ENCODE measurements at places on chromosomes 3 and 15.

DNA sequence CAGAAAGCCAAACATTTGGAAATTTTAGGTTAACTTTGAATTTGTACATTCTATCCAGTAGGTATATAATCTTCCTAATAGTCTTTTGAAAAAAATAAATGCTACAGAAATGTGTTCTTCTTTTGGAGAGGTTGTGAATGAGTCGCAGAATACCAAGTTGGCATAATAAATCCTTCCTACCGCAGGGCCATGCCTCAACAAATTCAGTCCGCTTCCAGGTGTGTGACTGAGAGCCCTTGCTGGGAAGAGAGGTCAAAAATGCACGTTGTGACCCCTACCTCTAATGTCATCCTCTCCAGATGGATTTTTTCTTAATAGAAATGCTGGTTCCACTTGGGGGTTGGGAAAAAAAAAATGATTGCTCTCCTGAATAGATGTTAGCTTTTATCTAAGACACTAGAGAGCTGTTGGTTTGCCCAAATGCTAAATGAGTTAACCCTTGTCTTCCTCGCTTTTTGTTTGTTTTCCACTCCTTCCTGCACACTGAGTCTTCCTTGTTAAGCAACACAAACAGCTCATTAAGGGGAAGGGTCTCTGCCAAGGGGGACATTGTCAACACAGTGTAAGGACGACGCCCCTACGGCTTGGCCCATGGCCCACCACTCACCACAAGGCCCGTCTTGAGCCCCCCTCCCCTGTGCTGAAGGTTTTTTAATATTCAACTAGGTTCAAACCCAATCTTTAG, 33.9 kb downstream of the RLBP1 start:
- no peak for DNase-seq

GRCh38 chr3:127421943-127422662, 134.3 kb upstream of the PRR20G start:
- no peak for DNase-seq

- DNase-seq = no peak
Measured at GRCh38 chr15:31485911-31486461, 159.4 kb downstream of the KLF13 start.

DNA sequence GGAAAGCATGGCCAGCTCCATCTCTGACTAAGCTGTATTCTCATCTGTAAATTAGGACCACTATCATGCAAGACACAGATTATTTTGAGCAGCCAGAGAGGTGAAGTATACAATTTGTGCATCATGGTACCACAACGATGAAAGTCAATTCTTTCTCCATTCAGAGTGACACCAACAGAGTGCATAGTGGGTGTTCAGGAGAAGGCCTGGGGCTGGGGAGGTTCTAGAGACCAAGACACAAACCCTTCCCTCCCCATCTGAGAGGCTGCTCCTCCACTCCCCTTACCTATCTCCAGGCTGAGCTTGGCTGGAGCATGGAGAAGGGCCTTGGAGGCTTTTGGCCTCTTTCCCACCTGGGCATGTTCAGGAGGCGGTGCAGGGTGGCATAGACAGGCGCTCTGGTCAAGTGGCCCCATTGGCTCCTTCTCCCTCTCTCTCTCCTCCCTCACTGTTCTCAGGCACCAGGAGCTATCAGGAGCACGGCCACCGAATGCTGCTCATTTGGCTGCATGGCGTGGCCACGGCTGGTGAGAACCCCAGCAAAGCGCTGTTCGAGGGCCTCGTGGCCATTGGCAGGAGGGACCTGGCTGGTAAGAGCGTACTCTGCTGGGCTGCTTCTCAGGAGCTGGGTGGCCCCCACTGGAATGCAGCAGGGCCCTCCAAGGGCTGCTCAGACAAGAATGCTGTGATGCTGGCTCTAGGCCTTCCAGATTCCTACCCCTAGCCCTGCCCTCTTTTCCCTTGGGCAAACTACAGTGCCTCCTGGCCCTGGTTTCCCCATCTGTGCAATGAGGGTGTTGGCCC, 37.9 kb downstream of the ANKDD1A start:
- DNase-seq = no peak

DNA sequence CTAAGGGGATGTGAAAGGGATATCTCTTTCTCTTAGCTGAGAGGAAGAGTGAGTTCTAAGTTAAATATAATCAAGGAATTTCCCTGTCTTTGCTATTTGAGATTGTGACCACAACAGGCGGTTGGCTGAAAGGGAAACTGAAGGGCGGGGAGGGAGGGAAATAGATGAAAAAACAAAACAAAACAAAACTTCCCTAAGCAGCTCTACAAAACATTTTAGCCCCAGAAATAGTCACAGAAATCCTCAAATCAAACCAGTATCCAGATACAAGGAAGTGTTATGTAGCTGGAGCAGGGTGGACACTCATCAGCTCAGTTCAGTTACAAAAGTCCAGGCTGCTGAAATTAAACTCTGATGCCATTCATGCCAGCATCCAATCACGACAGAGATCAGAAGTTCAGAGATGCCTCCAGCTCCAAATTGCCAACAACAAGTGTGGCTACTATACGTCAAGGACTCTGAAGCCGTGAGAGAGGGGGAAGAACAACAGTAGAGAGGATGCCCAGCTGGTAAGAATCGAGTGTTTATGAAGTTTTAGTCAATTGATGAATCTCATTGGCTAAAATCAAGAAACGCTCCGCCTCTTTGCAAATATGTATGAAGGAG, 319 bp upstream of the TP63 start:
- no peak for DNase-seq

GRCh38 chr3:134864636-134865035, 69.6 kb downstream of the EPHB1 start:
- DNase-seq = peak; percentile 28

DNA sequence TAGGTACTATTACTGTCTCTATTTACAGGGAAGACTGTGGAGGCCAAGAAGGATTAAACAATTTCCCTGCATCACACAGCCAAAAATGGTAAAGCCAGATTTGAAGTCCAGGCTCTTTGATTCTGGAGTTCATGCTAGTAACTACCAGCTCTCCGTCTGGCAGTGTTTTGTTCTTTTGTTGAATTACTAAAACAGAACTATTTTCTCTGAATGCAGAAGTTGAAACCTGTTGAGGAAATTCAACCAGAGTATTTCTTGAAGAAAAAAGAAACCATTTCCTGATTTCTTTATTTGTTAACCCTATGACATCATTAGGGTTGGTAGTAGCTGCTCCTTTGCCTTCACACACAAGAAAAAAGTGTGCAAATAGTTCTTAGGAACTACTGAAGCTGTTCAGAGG, 34.3 kb downstream of the CRTC3 start:
- DNase-seq = no peak

- no peak for DNase-seq
Measured at GRCh38 chr3:169939320-169939719, 27.3 kb upstream of the SEC62 start.

DNA sequence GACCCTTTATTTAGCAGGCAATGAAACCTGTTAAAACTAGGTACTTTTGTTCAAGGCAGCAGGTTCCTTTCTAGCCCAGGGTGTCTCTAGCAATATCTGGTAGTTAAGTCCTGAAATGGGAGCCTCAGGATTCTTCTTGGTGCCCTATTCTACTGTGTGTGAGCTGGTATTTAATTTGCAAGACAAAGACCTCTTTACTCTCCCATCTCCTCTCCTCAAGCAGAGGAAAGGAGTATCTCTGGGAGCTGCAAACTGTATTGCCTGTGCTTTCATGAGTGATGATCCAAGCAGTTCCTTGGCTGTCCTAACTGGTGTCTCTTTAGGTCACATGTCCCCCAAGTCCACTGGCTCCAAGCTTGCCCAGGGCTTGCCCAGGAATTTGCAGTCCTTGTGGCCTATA, 188.2 kb downstream of the SI start:
- DNase-seq = no peak

GRCh38 chr3:119469418-119470189, 841 bp downstream of the POGLUT1 start:
- no peak for DNase-seq

- no peak for DNase-seq
Measured at GRCh38 chr15:56973463-56973862, 55.0 kb downstream of the TCF12 start.

DNA sequence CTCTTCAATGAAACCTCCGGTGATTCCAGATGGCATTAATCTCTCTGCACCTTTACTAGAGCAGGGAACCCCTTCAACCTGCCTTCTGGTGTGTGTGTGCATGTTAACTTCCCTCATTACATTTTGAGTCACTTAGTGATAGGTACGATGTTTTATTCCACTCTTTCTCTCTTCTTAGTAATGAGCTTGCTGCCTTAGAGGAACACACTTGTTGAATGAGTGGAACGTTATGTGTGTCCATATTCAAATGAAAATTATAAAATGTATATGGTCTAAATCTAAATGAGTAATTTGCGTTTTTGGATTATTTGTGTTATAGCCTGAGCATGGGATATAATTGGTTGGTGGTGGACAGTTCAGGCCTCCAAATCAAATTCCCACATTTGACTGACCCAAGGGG, 12.1 kb downstream of the MAP2K5 start:
- no peak for DNase-seq

- peak; percentile 63 for DNase-seq
Measured at GRCh38 chr15:58293622-58294550, 137.9 kb upstream of the LIPC start.

DNA sequence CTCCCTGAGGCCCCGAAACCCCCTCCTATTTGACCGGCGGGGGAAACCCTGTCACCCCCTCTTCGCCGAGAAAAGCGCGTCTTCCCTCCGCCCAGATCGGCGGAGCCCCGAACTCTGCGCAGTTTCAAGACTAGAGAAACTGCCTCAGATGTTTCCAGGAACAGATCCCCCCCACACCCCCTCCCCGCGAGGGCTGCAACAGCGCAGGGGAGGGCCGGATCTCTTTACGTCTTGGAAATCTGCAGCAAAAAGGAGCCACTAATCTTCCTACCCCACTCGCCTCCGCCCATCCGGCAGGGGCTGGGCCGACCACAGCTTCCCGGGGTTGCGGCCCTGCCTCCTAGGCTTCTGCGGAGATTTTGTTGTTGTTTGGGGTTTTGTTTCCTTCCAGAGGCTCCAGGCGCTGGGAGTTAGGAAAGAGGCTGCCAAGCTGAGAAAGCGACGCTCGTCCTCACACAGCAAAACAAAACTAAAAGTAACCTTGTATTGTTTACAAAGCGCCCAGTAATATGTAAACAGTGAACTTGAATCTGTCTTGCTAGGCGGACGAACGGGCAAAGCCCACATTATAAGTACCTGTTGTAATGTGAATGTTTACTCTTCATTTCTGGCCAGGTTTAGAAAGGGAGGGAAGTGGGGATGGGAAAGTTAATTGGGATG, 2.2 kb downstream of the FOXB1 start:
- peak; percentile 81 for DNase-seq

DNA sequence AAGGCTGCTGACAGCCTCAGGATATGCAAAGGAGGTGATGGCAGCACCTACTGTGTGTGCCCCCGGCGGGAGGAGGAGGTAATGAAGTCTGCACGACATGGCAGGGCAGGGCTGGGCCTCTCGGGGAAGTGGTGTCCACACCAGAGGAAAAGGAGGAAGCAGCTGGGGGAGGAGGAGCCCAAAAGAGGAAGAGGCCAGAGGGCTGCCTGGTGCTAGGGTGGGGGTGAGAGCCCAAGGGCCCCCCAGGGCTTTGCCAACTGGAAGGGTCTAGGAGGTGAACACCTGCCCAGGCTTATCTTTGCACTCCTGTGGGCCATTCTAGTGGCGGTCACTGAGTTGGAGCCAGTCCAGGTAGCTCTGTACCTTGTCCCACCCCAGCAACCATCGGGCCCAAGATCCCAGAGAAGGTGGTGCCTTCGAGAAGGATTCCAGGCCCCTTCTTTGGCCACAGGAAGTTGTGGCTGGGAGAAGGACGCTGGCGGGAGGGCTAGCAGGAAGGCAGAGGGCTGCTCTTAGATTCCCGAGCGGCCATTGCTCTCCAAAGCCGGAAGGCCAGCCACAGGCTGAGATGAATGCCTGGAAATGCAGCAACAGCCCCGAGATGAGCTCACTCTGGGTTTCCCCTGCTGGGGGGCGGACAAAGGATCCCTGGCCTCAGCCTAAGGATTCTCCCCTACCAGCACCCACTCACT, 7.0 kb downstream of the GNAI2 start:
- no peak for DNase-seq

DNA sequence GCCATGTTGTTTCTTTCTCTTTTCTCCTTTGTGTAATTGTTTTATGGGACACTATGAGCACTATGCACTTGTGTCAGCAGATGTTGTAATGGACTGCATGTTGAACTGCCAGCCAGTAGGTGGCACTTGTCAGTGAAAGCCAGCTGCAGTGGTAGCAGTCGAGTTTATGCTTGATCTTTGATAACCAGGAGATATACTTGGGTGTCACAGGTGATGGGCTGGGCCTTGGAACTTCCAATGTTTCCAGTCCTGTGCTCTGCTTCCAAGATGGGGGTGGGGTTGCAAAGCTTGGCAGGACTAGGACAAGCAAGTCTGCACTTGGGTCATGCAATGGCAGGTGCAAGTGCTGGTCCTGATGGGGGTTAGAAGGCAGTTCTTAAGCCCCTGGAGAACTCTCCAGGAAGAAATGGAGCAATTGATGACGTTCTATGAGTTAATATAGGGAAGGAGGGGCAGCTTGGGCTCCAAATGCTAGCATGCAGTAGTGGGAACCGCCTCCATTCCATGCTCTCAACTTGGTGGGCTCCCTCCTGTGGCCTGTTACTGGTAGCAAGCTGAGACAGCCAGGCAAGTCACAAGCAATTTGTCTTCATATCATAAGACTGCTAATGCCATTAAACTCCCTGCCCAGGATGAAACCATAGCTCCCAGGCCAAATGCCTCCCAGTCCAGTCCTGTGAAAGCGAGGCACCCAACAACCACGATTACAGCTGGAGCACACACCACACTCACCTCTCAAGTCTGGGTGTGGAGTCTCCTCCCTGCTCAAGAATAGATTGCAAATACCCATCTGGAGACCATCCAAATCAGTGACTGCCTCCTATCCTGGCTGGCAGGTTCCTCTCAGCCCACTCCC, 287.2 kb downstream of the CGGBP1 start:
- DNase-seq = peak; percentile 9

GRCh38 chr15:50797926-50798325, 32.4 kb upstream of the SPPL2A start:
- no peak for DNase-seq

DNA sequence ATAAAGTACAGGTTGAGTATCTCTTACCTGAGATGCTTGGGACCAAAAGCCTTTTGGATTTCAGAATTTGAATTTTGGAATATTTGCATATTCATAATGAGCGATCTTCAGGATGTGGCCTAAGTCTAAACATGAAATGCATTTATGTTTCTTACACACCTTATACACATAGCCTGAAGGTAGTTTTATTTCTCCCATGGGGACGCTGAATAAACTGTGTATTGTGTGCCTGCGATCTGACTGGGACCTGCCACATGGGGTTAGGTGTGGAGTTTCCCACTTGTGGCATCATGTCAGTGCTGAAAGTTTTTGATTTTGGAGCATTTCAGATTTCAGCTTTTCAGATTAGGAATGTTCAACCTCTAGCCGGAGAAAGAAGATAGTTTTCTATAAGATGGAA, 35.5 kb downstream of the UBE2E2 start:
- DNase-seq = no peak

DNA sequence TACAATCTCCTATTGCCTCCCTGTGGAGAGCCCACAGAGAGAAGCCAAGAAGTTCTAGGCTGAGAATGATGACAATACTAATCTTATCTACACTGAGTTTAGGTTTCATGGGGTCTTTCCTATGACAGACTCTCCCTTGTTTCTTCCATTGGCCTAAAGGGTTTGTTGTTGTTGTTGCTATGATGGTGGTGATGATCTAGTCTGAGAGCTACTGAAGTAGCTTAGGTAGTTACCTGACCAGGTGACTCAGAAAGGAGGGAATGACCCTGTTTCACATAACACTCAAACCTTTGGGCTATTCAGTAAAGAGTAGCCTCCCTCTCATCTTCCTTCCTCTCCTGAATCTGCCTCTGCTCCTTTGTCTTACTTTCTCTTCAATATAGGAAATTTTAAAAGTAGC, 170.2 kb downstream of the GMNC start:
- DNase-seq = no peak

GRCh38 chr15:70362886-70363285, 265.2 kb upstream of the TLE3 start:
- DNase-seq = peak; percentile 52

All from NCI-H69 (cell line).